Suppressor macrophage treated with lipopolysaccharide for 1 hour (primary cell): ENCODE measurements at places on chromosomes 13 and 19.

GRCh38 chr13:51584731-51585672 lies 740 bp downstream of the WDFY2 start:
- peak; percentile 71 for DNase-seq

DNA sequence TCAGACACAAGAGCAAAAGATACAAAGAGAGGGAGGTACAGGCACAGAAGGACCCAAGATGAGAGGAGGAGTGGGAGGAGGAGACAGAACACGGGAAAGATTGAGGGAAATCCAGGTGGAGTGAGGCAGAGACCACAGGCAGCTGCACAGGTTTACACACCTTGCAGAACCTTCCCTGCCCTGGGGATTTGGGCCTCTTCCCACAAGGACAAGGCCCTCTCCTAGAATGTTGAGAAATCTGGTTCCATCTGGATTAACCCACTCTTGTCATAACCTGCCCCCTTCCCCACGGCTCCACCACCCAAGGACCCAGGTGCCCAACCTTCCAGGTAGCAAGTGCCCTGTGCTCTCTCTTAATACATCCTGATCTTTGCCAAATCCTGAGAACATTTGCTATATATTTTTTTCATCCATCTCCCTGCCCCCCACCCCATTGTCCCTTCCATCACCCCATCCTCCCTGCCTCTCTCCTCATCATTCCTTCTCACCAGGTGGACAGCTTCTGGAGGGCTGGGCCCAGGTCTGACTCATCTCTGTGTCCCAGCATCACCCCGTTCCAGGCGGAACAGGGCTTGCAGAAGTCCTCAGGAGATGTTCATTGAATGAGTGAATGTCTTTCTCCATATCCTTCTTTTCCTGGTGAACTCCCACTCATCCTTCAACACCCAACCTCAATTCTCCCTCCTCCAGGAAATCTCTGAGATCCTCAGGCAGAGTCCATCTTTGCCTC lies 8.8 kb upstream of the KLK8 start:
- no peak for DNase-seq

GRCh38 chr19:10430505-10431253 lies 10.3 kb downstream of the PDE4A start:
- peak; percentile 74 for DNase-seq

GRCh38 chr19:7661744-7662538 lies 6.9 kb upstream of the RETN start:
- peak; percentile 35 for DNase-seq

GRCh38 chr13:69423844-69424243 lies 683.8 kb upstream of the ATXN8OS start:
- DNase-seq = no peak

DNA sequence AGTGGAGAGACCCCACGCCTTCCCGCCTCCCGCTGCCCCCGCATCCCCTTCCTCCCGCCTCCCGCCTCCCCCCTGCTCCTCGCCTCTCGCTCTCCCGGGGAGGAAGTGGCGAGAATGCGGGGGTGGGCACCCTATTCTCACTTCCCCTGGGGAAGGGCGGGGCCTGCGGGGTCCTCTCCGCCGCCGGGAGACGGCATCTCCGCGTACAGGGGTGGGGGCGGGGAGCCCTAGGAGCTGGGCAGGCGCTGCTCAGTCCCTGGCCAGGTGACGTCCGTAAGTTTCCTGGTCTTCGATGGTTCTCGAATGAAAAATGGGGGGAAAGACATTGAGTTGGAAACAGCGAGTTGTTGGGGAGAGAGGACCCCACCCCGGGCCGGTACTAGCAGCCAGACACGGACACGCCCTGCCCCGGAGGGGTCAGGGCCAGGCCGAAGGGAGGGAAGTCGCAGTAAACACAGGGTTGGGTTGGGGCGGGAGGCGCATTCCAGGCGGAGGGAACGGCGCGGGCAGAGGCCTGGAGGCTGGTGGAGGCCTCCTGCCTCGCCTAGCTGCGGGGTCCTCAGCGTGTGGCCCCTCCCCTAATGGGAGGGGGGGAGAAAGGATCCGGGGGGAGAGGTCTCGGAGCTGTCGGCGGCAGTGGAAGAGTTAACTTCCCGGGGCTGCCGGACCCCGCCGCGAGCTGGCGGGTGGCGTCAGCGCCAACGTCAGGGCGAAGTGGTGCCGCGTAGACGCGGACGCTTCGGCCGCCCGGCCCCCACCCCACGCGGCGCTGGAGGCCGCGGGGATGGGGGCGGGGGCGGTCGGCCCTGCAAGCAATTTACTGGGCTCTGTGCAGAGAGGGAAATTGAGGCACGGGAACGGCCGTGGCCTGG lies 10.4 kb upstream of the JUND start:
- peak; percentile 94 for DNase-seq

GRCh38 chr19:42154471-42155323 lies 22.5 kb upstream of the POU2F2 start:
- DNase-seq = no peak

DNA sequence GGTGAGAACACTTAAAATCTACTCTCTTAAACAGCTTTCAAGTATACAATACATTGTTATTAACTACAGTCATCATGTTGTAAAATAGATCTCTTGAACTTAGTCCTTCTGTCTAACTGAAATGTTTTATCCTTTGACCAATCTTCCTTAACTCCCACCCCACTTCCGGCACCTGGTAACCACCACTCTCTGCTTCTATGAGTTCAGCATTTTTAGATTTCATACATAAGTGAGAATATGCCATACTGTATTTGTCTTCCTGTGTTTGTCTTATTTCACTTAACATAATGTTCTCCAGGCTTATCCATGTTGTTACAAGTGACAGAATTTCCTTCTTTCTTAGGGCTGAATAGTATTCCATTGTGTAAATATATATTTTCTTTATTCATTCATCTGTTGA lies 144.1 kb upstream of the TRPC4 start:
- DNase-seq = no peak

DNA sequence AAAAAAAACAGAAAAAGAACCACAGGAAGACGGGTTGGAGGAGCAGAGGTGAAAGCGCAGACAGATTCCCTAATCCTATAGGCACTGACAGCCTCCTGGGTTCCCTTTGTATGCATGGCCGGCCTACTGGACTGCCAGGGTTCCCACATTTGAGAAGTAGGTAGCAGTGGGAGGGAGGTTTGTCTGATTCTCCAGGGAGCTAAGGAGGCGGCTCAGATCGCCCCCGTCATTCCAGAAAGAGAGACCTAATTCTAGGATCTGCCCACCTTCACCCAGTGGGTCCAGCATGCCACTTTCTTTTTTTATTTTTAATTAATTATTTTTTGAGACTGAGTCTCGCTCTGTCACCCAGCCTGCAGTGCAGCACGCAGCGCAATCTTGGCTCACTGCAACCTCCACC lies 9.7 kb upstream of the CCL25 start:
- no peak for DNase-seq

DNA sequence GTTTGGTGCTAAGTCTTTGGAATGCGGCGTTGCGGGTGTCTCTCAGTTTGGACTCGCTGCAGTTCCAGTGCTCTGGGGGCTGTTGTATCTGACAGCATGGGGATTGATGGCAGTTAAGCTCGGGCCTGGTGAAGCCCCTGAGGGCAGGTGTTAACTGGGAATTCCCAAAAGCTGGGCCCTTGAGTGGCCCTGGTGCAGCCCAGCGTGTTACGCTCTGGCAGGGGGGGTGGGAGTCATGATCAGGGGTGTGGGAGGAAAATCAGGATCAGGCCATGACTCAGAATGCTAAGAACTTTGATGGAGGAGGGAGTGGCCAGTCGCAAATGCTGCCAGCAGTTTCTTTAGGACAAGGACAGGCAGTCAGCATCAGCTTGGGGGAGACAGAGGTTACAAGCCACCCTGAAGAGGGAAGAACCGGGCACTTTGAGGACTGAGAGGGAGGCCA lies 19.6 kb downstream of the AP2A1 start:
- no peak for DNase-seq

- peak; percentile 63 for DNase-seq
These were observed 1.3 kb downstream of the CSNK1G2 start for GRCh38 chr19:1942078-1942933.

GRCh38 chr19:35074426-35075201 lies 33.1 kb downstream of the HPN start:
- DNase-seq = no peak

DNA sequence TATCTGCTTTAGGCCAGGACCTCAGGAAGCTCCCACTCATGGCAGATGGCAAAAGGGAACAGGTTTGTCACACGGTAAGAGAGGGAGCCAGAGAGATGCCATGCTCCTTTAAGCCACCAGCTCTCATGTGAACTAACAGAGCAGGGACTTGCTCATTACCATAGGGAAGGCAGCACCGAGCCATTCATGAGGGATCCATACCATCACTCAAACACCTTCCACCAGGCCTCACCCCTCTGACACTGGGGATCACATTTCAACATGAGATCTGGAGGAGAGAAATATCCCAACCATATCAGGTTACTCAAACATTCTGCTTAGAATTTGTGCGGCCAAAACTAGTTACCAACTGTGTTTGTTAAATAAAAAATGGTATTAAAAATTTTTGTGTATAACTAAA lies 427.0 kb downstream of the UQCRFS1 start:
- no peak for DNase-seq

DNA sequence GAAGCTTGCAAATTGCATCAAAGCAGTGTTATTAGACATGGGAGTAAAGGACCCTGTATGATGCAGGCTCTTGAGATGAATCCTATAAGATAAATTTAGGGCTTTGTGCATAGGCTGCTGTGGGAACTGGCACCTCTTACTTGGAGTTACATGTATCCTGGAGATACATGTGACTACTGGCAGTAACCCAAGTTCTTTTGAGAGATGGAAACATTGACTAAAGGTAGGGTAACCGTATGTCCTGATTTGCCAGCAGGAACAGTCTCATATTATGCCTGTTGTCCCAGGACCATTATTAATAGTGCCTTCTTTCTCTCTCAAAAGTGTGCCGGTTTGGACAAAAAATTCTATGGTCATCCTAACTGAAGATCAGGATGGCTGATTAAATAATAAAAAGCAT lies 195.4 kb downstream of the LACC1 start:
- no peak for DNase-seq

- DNase-seq = peak; percentile 56
These were observed 514 bp downstream of the PCID2 start for GRCh38 chr13:113207890-113208420.

DNA sequence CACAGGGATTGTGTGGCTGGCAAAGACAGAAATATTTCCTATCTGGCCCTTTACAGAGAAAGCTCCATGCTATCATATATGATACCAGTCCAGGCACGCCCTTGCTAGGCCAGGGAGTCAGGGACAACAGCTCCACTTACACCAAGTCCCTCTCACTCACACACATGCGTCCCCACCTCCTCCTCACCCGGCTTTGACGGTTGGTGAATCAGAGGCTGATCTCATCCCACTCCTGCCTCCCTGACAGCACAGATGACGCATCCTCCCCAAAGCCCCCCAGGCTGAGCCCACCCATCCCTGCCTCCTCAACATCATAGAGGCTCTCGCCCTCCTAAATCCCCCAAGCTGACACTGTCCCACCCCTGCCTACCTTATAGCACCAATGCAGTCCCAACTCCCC lies 62.7 kb downstream of the F2RL3 start:
- DNase-seq = no peak

DNA sequence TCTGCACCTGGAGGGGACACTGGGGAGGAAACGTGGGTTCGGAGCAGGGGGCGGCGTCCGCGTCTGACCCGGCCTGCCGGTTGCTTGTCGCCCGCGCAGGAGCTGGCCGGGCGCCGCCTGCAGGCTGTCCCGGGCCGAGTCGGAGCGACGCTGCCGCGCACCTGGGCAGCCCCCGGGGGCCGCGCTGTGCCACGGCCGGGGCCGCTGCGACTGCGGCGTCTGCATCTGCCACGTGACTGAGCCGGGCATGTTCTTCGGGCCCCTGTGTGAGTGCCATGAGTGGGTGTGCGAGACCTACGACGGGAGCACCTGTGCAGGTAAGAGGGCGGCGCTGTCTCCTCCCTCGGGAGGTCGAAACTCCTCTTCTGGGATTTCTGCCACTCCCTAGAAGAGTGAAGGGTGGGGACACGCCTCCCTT lies 1.3 kb downstream of the ITGBL1 start:
- DNase-seq = no peak
